Epithelial cell of umbilical artery (primary cell): ENCODE measurements at places on chromosomes 16 and 17. TPM values are rescaled to one million over a fixed set of nuclear protein-coding genes. Genes with fewer than 3 reads are reported as not detected.

Gene SHCBP1
- total RNA-seq: 27.0 and 33.0 TPM in 2 replicates

Gene CSF3
- 0.46 and 0.97 TPM in 2 replicates for total RNA-seq

Gene ANKFN1
- total RNA-seq: 0.97 and 1.2 TPM in 2 replicates

Gene DNAI2
- total RNA-seq: not detected in 2 replicates

Gene ZP2
- total RNA-seq: not detected in 2 replicates

Gene PABPN1L
- not detected in 2 replicates for total RNA-seq

Gene HP
- total RNA-seq: not detected in 2 replicates

Gene C17orf100
- under 0.01 and 0.15 TPM in 2 replicates for total RNA-seq

Gene GPR179
- not detected in 2 replicates for total RNA-seq

Gene UMOD
- not detected in 2 replicates for total RNA-seq

Gene YBX2
- total RNA-seq: 0.15 TPM in 1 of 2 replicates, not detected in the other

Gene GRAPL
- 7.0 and 8.4 TPM in 2 replicates for total RNA-seq
